ENCODE measurements at places on chromosomes 6 and 20.

GRCh38 chr6:434051-434705 is 42.6 kb downstream of the IRF4 start:
- no peak for DNase-seq

DNA sequence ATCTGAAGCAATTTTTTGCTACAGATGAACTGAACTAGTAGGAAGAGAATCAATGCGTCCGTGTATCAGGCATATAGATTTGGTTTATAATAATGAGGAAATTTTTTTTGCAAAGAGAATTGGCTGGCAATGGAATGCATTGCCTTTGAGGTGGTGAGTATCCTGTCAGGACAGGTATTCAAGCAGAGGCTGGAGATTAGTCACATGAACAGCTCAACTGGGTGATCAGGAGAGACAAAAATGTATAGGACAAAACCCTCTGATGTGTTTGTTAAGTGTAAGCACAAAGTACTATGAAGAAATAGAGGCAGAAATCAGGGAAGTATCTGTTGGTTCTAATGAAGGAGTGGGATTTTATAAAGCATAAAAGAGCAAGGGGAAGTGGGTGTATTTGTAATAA is 80.5 kb downstream of the ISM1 start:
- no peak for DNase-seq

DNA sequence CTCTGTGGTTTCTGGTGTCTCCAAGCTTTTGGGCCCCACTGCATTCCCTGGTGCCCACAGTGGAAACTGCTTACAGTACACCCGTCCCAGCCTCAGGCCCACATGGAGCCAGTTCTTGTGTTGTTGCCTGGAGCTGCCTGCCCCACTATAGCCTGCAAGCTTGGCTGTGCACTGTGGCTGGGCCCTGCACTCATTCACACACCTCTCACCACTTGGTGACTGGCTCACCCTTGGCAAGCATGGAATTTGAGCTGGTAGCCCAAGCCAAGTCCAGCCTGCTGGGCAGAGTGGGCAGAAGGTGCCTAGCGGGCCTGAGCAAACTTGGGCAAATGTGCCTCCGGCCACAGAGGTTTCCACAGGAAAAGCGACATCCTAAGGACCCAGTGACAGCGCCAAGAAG is 472.3 kb downstream of the MMUT start:
- no peak for DNase-seq

DNA sequence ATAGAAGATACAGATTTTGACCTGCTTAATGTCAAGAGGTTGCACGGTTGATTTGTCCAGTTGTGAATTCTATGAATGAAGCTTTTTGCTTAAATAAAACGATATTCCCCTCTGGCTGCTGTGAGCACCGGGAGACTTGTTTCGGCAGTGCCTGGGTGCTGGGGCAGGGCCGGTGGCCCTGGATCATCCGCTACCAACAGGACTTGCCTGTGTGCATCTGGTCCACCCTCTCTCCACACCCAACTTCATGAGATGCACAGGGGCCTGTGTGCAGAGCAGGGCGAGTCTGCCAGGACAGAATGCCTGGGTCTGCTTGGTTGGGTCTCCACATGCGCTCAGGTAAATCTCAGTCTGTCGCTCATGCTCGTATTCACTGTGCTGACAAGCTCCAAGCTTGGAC is 65.5 kb downstream of the TSHZ2 start:
- no peak for DNase-seq

- no peak for DNase-seq
These were observed 57.0 kb downstream of the TNFAIP3 start for GRCh38 chr6:137923866-137924653.

- DNase-seq, result no peak
These were observed at the start of gene FRK for GRCh38 chr6:116060572-116061283. Gene FRK (minus strand): TSS chr6:116060891. CDS start chr6:116060311, 580 bp downstream.

- no peak for DNase-seq
These were observed 589.7 kb downstream of the CBLN4 start for GRCh38 chr20:55415567-55416142.

- no peak for DNase-seq
These were observed 253.2 kb downstream of the DLL1 start for GRCh38 chr6:170037541-170038250.

DNA sequence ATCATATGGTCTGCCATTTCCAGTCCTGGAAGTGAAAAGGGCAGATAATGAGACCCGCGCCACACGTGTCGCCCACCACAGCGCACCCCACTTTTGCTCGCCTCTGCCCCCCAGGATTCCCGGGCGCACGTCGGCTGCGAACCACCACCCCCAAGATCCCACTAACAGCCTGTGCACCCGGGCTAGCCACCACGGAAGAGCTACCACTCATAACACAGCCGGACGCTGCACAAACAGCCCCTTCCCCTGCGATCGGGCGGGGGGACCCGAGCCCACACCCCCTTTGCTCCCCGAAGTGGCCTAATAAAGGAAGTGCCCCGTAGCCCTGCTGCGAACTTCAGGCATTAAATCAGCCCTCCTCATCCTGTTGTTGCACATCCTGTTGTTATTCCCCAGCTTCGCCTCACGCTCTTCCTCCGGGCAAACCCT is 506 bp downstream of the CITED2 start:
- DNase-seq, result no peak

DNA sequence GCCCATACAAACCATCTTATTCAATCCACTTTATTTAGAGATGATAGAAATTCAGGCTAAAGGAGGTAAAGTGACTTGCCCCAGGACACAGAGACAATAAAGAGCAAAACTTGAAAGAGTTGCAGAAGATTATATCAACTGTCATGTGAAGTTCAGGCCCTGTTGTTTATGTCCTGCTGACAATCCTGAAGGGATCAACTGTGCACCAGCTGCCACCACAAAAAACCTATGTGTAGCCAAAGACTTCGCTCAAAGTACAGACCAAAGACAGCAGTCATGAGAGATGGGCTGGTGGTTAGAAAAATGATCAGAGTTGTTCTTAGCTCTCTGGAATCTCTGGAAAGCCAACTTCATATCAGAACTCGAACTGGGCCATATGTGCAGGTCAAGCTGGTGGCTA is 16.0 kb upstream of the CITED2 start:
- no peak for DNase-seq

DNA sequence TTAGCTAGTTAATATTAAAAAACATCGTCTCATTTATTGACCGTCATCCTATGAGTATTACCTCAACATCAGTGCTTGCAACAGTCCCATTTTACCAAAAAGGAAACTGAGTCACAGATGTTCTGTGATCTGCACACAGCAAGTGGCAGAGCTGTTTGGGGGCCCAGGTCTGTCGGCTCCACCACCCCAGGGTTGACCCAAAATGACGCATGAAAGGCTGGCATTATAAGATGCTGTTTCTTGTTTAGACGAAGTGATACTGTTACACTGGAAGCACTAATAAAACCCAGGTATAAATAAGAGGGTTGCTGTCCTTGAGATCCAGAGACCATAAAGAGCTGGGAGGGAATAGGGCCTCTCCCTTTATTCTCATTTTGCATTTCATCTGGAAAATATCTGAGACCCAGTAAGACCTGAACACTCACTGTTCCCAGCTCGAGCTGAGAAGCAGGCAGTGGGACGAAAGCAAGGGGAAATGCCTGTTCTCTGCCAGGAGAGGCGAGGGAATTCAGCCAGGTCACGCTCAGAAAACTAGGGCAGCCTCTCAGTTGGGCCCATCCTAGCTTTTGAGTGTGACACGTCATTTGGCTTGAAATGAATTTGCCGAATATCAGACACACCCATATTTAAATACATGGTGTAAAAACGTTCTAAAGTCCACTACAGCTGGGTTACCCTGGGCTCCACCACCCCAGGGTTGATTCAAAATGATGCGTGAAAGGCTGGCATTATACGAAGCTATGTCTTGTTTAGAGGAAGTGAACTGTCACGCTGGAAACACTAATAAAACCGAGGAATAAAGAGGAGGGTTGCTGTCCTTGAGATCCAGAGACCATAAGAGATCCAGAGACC is 1.4 kb upstream of the MICAL1 start:
- DNase-seq, result no peak

GRCh38 chr20:14553774-14554534 is 216.5 kb upstream of the FLRT3 start:
- no peak for DNase-seq

DNA sequence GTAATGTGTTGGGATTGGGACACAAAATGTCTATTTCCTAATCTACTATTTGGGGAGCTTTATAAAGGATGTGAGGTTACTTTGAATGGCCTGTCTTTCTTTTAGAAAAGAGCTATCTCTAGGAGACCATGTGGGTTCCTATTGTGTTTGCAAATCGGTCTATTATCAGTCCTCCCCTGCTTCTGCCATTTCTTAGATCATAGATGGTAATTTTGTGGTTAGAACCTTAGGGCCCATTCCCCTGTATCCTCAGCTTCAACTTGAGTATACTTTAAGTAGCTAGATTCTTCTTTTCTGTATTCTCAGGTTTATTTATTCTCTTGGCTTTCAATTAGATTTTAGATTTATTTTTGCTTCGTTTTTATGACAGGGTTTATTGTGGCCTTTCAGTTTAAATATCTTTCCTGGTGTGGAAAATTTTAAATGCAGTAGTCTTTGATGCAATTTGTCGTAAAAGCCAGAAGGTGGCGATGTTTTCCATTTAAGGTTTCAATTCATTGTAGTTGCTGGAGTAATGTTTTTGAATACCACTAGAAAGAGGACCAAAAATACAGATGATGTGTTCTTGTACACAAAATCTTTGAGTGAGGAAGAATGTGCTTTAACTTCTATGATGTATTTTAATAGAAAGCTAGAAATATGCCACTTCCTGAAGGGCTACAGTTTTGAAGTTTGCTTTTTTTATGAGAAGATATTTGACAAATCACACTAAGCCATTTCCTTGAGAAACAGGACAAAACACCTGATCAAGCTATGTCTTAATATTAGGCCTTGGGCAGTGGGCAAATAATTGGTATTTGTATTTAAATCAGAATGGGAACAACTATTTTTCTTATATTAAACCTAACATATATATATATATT is 20.3 kb downstream of the TBPL1 start:
- peak; percentile 55 for DNase-seq

- DNase-seq, result no peak
These were observed 7.9 kb upstream of the ITPR3 start for GRCh38 chr6:33613146-33613794.

- no peak for DNase-seq
These were observed at the start of gene L3MBTL1 for GRCh38 chr20:43507150-43508080. Gene L3MBTL1 (plus strand): TSS chr20:43507697. CDS start chr20:43513504, 5,807 bp downstream.

GRCh38 chr6:144127097-144127496 is 23.2 kb upstream of the STX11 start:
- no peak for DNase-seq

Data from CD4-positive, alpha-beta T cell treated with Interleukin-12 subunit alpha and Interleukin-12 subunit beta, for 1 hour (primary cell).